NCI-H187 treated with DMSO at 0.1 percent for 48 hours (cell line): ENCODE measurements at places on chromosomes 5 and 9.

- DNase-seq, result peak; percentile 7
Observed at GRCh38 chr9:28073270-28073669, 500.0 kb upstream of the C9orf72 start.

DNA sequence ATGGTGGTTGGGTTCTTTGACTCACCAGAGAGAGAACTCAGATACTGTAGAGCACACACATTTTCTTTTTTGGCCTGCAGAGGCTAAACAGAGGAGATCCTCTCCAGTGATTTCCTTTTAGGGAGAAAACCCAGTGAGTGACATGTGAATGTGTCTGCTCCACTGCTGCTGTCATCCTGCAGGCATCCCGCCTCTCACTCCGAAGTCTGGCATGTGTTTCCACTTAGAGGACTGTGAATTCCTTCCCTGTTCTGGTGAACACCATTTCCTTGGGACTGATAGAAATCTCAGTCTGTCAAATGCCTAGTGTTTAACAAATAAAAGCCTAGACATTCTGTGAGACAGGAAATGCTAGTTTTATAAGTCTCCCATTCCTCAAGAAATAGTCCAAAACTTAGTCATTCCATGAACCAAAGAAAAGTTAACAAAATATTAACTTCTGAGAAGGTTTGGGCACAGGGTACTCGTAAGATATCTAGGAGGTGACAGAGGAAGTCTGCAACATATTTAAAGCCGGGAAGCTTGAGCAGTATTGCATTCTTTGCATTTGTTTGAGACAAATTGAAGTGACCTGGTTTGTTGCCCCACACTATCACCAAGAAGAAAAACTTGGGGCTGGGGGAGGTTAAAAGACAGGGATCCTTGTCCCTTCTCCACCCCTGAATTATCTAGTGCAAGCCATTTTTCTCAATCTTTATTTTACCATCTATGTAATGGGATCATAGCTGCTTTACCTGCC, 74.9 kb upstream of the NIPAL4 start:
- DNase-seq, result no peak

DNA sequence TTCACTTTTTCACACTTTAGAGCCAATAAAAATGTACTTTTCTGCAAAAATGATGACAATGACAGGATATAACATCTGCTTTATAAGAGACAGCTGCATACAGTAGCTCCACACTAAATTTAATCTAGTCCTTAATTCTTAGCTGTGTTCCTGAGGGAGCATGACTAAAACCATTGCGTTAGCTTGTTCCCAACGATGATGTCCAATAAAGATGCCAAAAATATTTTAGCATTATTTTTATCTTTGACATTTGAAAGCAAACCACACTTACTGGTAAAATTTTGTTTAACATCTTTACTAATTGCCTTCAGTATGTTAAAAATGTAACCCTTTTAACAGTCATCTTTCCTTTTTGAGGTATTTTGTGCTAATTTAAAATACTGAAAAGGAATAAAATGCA, 382.7 kb downstream of the CHSY3 start:
- DNase-seq, result no peak

GRCh38 chr5:120789918-120790317, 325.8 kb downstream of the PRR16 start:
- DNase-seq, result no peak

- DNase-seq, result no peak
Observed at GRCh38 chr9:131407717-131408195, 13.9 kb downstream of the PRRC2B start.
